ENCODE measurements at places on chromosomes 13 and 19.

GRCh38 chr19:7393939-7394730 is 45.4 kb downstream of the ARHGEF18 start:
- DNase-seq: no peak

- DNase-seq: no peak
These were observed 759.9 kb downstream of the GPC5 start for GRCh38 chr13:92158346-92158745.

GRCh38 chr19:40223135-40223822 is 3.2 kb downstream of the CCNP start:
- DNase-seq: peak; percentile 27

DNA sequence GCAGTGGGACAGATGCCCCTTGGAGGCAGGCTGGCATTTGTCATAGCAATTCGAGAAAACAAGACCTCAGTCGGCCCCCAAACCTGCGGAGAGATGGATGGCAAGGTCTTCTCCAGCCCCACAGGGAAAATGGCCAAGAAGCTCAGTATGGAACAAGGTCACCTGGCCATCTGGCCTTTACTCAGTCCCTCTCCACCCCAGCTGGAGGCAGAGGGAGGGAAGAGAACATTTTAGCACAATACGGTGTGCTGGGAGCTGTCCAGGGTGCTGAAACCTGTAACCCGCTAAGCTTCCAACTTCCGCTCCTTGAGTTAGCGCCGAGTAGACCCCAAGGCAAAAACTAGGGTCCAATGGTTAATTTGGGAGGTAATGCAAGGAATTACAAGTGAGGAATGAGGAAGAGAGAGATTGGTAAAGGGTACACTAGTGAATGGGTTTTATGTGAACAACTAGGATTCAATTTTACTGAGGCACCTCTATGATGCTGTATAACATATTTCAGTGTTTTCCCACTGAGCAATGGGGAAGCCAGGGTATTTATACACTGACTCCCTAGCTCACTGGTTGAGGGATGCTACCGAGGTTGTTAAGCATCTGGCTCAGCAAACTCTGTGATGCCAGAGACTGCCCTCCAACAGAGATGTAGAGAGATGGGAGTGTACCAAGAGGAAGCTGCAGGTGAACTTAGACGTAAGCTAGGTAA is 64.3 kb downstream of the CACNA1A start:
- DNase-seq: peak; percentile 35

DNA sequence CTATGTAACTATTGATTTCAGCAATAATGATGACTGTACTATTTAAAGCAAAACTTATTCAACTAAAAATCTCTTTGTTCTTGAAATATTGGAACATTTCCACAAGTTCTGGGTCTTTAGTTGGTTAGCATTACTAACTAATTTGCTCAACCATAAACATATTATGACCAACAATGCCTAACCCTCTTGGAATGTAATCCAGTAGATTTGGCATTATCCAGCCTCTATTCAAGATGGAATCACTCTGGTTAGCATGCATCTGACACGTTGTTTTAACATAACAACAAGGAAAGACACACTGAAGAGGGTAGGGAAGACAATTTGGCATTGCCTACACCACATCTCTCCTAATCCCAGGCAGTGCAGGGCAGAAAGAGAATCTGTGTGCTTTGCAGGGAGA is 941.3 kb upstream of the PCDH20 start:
- DNase-seq: no peak

DNA sequence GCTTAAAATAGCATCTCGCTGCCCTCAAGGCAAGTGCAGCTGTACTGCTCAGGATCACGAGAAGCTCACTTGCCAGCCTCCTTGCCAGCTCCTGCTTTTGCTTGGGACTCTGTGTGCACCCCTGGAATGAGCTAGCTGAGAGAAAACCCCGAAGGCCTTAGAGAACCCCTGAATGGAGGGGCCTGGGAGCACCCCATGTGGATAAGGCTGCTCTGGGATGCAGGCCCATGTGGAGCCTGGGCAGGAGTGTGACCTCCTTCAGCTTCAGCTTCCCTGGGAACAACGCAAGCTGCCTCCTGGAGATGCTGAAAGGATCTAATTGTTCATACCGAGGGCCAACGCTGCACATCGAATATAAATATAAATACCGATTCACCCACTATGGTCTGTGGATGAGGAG is 109.2 kb downstream of the HSPH1 start:
- DNase-seq: no peak

GRCh38 chr13:98032168-98032567 is 78.7 kb downstream of the IPO5 start:
- no peak for DNase-seq

DNA sequence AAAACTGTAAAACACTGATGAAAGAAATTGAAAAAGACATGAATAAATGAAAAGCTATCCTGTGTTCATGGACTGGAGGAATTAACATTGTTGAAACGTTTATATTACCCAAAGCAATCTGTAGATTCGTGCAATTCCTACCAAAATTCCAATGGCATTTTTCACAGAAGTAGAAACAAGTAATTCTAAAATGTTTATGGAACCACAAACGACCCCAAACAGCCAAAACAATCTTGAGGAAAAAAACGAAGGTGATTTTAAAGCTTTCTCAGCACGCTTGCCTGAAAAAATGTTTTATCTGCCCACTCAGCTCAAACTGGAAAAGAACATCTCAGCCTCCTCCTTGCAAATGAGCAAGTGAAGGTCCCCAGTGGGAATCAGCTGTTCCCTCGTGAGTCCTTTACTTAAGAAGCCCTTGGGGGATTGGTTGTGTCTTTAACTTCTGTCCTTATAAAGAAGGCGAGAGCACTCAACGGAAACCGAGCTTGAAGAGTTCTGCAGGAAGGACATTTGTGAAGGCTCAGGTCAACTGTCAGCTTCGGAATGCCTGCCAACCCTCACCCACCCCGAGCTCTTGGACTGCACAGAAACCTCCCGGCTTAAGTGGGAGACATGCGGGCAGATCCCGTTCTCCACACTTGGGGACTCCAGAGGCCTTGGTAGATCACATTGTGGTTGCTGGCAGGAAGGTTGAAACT is 256.0 kb upstream of the IRS2 start:
- no peak for DNase-seq

GRCh38 chr19:56603829-56604228 is 8.7 kb downstream of the ZNF71 start:
- DNase-seq: no peak

GRCh38 chr13:40116008-40116407 is 460.5 kb downstream of the COG6 start:
- DNase-seq: peak; percentile 45

DNA sequence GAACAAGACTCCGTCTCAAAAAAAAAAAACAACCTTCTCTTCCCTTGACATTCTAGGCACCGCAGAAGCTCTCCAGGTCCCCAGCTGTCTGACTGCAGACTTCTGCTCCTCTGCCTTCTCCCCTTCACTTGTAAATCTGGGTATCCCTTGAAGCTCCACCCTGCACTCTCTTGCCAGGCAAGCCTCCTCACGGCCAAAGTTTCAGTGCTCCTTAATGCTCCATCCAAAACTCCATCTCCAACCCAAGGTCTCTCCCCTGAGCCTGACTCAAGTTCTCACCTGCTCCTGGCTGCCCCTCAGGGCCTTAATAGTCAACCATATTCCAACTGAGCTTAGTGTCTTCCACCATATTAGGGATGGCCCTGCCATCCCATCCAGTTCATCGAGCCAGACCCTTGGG is 1.4 kb upstream of the CLDND2 start:
- DNase-seq: no peak

DNA sequence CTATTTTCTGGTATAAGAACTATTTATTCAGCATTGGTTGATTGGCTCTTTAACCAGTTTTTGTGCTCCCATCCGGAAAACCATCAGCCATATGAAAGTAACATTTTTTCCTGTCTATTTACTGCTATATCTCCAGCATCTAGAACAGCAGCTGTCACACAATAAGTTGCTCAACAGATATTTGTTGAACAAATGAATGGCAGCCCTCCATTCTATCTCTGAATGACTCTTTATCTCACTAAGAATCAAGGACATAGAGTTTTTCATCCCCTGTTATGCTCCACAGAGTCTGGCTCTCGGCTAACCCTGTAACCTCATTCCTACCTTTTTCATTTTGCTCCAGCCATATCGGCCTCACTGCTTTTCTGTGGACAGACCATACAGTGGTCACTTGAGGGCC is 145.5 kb downstream of the SLITRK6 start:
- no peak for DNase-seq

GRCh38 chr19:47323872-47324271 is 8.1 kb upstream of the C5AR2 start:
- no peak for DNase-seq

DNA sequence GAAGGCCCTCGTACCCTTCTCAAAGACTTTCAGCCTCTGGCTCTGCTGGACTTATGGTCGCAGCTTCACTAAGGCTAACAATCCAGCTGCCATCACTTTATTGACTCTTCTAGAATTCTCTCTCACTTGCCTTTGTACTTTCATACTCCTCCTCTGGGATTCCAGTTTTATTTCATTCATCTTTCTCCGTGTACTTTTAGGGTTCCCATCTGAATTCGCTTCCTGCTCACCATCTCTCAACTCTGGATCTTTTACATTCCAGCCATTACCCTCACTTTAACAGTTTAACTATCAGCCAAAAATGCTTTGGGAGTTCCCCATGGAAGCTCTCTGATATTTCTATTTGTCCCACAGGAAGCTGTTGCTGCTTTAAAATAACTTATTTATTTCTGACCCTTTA is 149.3 kb upstream of the KL start:
- no peak for DNase-seq

GRCh38 chr13:78602561-78603239 is 652 bp downstream of the POU4F1 start:
- DNase-seq: no peak

DNA sequence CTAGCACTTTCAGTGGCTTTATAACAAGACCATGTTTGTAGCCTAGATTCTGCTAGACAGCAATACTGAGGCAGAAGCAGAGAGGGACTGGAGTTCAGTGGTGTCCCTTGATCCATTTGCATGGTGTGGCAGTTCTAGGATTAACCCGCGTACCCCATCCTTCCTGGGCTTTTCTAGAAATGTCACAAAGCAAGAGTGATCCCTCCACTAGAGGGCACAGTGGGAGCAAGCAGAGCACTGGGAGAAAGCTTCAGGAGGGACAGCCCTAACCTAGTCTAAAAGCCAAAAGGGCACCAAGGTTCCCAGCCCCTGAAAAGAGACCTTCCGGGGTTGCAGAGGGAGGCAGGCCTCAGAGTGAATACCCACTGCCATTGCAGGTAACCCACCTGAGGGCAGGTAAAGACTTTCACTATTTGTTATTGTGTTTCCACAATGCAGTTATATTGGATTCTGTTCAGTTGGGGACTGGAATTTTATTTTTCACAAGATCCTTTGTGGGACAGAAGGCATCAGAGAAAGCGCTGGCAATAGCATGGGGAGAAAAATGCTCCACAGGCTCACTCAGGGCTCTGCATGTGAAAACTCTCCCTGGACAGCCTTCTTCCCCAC is 170.6 kb downstream of the FLT1 start:
- DNase-seq: peak; percentile 30

DNA sequence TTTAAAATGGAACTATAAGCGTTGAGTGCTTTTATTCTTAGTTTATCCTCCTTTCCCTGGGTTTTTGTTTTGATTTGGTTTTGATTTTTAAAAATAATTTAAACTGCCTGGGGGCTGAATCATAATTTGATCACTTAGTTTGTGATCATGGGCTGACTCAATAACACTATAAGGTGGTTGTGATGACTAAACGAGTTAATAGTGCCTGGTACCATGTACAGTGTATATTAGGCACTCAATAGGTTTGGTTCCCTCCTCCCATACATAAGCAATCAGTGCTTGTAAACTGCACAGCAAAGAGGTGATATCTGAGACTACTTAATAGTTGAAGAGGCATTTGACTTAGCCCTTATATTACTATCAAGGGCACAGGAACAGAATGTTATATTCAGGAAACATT is 200.9 kb upstream of the RFC3 start:
- DNase-seq: no peak

GRCh38 chr19:39150235-39150634 is 24.6 kb downstream of the PAK4 start:
- no peak for DNase-seq

DNA sequence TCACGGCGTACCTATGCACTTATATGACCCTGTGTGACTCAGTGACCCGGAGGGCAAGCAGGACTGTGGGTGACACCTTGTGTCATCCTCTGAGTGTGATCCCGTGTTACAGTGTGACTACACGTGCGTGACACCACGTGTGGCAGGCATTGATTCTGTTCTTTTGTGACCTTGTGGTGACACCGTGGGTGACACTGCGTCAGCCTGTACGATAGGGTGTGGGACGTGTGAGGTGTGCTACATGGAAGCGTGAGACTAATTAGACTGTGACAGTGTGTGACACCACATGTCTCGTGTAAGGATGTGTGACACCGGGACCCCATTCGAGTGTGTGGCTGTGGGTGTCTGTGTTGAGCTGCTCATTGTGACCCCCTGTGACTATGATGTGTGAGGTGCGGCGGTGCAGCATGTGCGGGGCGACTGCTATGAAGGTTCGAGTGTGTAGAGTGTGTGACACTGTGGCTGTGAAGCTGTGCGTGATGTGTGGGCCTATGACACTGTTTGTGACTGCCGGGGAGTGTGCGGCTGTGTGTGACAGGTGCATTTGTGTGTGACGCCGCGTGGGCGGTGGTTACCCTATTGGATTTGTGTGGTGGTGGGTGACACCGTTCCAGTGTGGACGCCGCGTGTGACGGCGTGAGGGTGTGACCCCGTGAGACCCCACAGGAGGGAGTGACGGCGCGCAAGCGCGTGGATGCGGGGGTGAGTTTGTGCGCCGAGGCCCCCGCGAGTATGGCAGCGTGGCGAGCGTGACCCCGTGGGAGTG is 399 bp upstream of the SPTBN4 start:
- DNase-seq: peak; percentile 91

DNA sequence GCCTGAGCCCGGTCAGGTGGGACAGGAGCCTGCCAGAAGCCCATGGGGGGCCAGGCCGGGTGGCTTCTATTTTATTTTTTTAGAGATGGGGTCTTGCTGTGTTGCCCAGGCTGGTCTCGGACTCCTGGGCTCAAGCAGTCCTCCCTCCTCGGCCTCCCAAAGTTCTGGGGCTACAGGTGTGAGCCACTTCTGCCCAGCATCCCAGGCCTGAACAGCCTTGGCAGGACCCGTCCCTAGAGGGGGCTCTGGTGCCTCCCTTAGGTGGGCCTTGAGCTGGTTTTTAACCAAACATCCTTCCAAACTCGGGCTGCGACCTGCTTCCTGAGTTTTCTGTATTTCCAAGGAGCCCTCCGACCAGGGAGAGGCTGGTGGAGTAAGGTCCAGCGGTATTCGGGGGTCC is 10.5 kb downstream of the COMP start:
- no peak for DNase-seq

DNA sequence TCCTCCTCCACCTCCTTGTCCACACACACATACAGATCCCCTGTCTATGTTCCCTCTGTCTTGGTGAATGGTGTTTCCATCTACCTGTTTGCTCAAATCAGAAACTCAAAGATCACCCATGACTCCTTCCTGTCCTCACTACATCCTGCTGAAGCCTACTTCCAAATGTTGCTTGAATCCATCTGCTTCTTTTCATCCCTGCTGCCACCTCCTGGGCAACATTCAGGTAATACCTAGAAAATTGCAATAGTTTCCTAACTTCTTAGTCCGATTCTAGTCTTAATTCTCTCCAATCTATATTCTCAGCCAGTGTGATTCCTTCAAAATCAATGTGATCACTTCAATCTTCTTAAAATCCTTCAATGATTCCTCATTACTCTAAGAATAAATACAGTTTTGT is 155.5 kb upstream of the STARD13 start:
- DNase-seq: no peak

All from stimulated activated CD4-positive, alpha-beta T cell treated with anti-CD3 and anti-CD28 coated beads, Interleukin-4, amount 100 ng/mL, for 4 hours (primary cell).